ENCODE measurements at places on chromosomes 1 and 21. TPM values are rescaled to one million over a fixed set of nuclear protein-coding genes. Genes with fewer than 3 reads are reported as not detected.
A peak's percentile ranks its signal among the peaks of the same experiment; 100 is the strongest.

DNA sequence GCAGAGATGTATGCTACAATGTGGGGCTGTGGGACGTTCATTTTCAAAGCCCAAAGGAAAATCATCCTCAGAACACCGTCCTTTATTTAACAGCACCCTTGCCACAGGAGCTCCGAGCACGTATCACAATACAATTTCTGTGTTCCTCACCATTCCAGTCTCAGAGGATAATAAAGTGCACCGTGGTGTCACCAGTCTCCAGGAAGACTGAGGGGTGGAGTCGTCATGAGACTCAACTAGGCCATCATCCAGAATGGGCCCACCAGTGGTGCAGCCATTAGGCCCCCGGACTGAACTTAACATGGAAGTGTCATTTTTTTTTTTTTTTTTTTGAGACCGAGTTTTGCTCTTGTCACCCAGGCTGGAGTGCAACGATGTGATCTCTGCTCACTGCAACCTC lies 17.2 kb downstream of the SEC16B start:
- no peak for ATAC-seq

ADAMTSL4 gene
- 3.3 TPM for total RNA-seq

DNA sequence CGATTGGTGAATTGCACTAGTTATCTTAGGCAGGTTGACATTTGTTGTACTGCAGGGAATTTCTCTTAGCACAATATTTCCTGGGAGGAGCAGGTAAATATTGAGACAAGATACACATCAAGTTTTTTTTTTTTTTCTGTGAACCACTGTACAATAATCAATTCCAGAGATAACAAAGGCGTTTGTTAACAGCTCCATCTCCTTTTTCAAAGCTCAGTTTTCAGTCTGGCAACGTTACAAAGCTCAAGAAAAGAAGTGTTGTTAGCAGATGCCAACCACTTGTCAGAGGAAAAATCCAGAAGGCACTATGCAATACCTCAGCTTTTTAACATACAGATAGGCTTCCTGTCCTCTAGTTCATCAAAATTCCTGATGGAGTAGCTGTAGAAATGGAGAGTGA lies 40.9 kb upstream of the DAB1 start:
- no peak for ATAC-seq

DNA sequence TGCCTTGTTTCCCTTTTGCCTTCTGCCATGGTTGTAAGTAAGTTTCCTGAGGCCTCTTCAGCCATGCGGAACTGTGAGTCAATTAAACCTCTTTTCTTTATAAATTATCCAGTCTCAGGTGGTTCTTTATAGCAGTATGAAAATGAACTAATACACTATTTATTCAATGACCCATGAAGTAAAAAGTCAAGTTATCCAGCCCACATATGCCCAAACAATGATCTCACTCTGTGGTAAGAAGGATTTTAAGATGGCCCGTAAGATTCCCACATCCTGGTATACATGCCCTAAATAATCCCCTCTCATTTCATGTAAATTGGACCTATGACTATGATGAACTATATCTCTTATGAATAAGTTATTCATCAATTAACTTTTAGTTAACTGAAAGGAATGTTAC lies 1008.3 kb upstream of the B3GALT2 start:
- no peak for ATAC-seq

DNA sequence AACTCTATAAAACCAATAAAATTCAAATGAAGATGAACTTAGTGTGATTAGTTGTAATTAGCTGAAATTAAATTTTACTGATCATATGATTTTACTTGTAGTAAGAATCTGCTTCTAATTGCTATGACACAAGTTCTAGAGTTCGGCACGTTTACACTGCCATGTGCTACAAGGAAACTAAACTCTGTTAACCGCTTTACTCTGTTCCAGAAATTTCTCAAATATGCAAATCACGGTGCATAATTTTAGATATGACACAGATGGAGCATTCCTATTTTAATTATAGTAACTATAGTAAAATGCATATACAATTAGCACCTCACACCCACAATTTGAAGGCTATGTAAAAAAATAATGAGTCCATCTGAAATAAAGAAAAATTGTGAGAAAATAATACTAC lies 14.8 kb downstream of the HEATR1 start:
- no peak for ATAC-seq

GRCh38 chr21:17461582-17461981 lies 51.3 kb upstream of the CXADR start:
- no peak for ATAC-seq

RAP1GAP gene
- 6.6 TPM for total RNA-seq

- ATAC-seq = no peak
These were observed 67.0 kb upstream of the TNFSF18 start for GRCh38 chr1:173117761-173118160.

LYPLA2 gene
- total RNA-seq = 120 TPM

DNA sequence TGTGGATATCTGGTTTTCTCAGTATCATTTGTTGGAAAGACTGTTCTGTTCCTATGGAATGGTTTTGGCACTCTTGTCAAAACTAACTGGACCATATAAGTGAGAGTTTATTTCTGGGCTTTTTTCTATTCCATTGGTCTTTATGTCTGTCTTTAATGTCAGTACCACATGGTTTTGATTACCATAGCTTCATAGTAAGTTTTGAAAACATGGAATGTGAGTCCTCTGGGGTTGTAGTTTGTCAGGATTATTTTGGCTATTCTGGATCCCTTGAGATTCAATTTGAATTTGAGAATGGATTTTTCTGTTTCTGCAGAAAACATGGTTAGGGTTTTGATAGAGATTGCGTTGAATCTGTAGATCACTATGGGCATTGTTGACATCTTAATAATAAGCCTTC lies 107.9 kb downstream of the ZFYVE9 start:
- ATAC-seq = no peak

DNA sequence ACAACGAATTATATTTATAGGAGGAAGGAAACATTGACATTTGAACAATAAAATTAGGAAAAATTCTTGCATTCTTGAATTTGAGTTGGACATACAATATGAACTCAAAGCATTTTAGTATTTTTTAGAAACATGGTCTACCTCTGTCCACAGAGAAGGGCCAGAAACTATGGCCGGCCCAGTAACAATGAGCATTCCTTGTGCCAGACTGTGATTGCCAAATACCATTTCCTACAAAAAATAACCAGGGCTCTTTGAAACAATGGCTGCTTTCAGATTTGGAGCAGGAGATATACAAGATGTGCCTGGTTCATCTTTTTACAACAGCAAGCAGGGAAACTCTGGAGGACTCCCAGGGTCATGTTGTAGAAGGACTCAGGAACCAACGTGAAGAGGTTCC lies 38.4 kb downstream of the NOS1AP start:
- ATAC-seq = no peak

GRCh38 chr1:27650539-27651175 lies 15.7 kb upstream of the FGR start:
- ATAC-seq = peak; percentile 94

DNA sequence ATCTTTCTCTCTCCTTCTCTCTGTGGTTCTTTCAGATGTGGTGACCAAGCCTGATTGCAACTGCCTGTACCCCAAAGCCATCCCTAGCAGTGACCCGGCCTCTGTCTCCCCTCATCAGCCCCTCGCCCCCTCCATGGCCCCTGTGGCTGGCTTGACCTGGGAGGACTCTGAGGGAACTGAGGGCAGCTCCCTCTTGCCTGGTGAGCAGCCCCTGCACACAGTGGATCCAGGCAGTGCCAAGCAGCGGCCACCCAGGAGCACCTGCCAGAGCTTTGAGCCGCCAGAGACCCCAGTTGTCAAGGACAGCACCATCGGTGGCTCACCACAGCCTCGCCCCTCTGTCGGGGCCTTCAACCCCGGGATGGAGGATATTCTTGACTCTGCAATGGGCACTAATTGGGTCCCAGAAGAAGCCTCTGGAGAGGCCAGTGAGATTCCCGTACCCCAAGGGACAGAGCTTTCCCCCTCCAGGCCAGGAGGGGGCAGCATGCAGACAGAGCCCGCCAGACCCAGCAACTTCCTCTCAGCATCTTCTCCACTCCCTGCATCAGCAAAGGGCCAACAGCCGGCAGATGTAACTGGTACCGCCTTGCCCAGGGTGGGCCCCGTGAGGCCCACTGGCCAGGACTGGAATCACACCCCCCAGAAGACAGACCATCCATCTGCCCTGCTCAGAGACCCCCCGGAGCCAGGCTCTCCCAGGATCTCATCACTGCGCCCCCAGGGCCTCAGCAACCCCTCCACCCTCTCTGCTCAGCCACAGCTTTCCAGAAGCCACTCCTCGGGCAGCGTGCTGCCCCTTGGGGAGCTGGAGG lies 12.7 kb downstream of the CSF1 start:
- no peak for ATAC-seq

DNA sequence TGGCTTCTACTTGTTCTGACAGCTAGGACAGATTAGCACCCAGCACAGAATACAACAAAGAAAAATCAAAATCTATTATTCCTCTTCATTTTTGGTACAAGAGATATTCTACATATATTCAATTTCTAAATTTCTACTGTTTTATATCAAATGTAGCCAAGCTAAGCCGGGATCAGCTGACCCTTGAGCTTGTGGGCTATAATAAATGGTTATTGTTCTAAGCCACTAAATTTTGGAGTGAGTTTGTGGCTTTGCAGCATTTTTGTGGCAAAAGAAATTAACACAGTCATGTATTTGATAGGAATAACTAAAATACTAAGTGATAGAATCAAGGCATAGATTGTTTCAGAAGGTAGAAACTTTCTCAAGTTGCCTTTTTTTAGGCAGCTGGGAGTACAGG lies 50.7 kb downstream of the APP start:
- no peak for ATAC-seq

DNA sequence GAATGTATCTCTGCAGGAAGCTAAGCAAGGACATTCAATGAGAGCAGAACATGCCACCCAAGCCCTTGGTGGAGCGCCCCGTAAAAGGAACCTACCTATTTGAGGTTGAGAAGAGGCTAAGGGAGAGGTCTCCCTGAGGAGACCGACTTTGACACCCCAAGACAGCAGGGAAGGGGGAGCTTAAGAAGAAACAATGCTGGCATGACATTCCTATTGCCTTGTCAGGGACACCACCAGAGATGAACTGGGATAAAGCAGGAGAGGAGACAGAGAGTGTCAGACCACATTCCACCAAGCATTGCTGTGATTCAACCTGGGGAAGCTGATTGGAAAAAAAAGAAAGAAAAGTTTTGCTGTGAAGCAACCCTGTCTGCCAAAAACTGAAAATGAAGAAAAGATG lies 13.3 kb upstream of the S100A2 start:
- no peak for ATAC-seq

- no peak for ATAC-seq
These were observed 256.1 kb upstream of the DPYD start for GRCh38 chr1:98176936-98177335.

PEF1 gene
- 49.1 TPM for total RNA-seq

Measured in motor neuron (in vitro differentiated cells).